ENCODE measurements at places on chromosomes 13 and 19. TPM values are rescaled to one million over a fixed set of nuclear protein-coding genes. Genes with fewer than 3 reads are reported as not detected.

DNA sequence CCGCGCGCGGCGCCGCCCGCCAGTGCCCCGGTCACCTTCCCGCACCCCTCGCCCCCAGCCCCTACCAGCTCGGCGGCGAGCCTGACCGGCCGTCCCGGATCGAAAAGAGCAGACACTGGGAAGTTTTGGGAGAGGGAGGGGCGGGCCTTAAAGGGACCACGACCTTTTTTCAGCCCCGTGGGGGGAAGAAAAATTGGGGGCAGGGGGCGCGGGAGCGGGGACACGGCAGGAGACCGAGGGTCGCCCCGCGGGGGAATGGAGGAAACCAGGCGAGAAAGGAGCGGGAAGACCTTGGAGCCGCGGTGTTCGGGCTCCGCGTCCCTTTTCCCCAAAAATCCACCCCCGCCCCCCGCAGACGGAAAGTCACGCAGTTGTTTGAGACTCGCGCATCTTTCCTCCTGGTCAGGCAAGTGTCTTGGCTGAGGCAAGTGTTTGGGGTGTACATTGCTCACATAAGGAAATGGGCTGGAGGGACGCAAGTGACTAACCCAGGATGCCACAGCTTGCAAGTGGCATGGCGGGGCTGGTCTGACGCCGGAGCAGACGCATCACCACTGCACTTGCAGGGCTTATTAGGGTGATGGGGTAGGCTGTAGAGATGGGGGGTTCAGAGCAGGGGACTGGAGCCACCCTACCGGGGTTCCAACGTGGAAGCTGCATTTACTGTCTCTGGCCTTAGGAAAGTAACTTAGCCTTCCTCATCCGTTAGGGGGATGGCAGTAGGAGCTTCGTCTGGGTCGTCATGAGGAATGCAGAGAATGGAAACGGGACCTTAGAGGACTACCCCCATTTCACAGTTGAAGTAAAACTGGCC lies 2.7 kb upstream of the HNRNPL start:
- peaks cover 24% of the 10 kb centered on the region for H3K36me3 ChIP-seq
- H3K27ac ChIP-seq: peak overlapping the region; percentile 99
- H3K27me3 ChIP-seq: no peaks in the 10 kb centered on the region
- H3K4me3 ChIP-seq: peak overlapping the region; percentile 97

FXYD1 gene
- total RNA-seq: not detected

- DNase-seq: no peak
- no peaks in the 10 kb centered on the region for H3K27me3 ChIP-seq
- no peaks in the 10 kb centered on the region for H3K4me1 ChIP-seq
- peaks cover 29% of the 10 kb centered on the region for H3K36me3 ChIP-seq
- no peak overlapping the region for H3K27ac ChIP-seq
- no peak overlapping the region for H3K4me3 ChIP-seq
Observed at GRCh38 chr19:9523885-9524474, 14.5 kb downstream of the ZNF426 start.

NPAS1 gene
- 0.44 TPM for total RNA-seq

- no peak overlapping the region for H3K27ac ChIP-seq
- no peaks in the 10 kb centered on the region for H3K4me1 ChIP-seq
- DNase-seq: no peak
- H3K4me3 ChIP-seq: no peak overlapping the region
Observed at GRCh38 chr13:29271606-29272005, 323.9 kb downstream of the SLC7A1 start.

FXYD3 gene
- total RNA-seq: 6.9 TPM

DNA sequence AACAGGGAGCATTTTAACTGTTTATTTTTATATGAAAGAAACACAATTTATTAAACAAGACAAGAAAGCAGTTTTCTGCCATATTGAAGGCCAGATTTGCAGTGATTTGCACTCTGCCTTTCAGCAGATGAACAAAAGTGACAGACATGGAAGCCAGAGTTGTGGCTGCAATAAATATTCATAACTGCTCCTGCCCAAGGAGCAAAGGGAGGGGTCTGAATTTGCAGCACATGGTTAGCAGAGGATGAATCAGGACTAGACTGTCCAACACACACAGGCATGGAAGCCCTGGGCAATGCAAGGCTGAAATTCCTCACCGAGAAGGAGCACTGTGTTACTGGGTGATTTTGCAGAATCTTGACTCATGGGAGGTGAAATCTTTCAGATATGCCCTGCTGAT lies 418.2 kb downstream of the DCT start:
- H3K27ac ChIP-seq: no peak overlapping the region
- peaks cover 9% of the 10 kb centered on the region for H3K4me1 ChIP-seq
- DNase-seq: peak; percentile 30

SPIB gene
- not detected for total RNA-seq

GRCh38 chr13:39452834-39453233 lies 150.2 kb downstream of the LHFPL6 start:
- no peak for DNase-seq
- no peaks in the 10 kb centered on the region for H3K4me1 ChIP-seq
- no peak overlapping the region for H3K4me3 ChIP-seq
- no peaks in the 10 kb centered on the region for H3K27me3 ChIP-seq
- no peaks in the 10 kb centered on the region for H3K36me3 ChIP-seq
- H3K27ac ChIP-seq: no peak overlapping the region
